ENCODE measurements at places on chromosomes 12 and 14.
A peak's percentile ranks its signal among the peaks of the same experiment; 100 is the strongest.

GRCh38 chr12:15225136-15225862, 4.1 kb upstream of the RERG start:
- DNase-seq: no peak

GRCh38 chr12:105420659-105421240, 90.3 kb downstream of the C12orf75 start:
- peak; percentile 65 for DNase-seq

GRCh38 chr14:30681752-30682355, 59.7 kb downstream of the SCFD1 start:
- peak; percentile 34 for DNase-seq

DNA sequence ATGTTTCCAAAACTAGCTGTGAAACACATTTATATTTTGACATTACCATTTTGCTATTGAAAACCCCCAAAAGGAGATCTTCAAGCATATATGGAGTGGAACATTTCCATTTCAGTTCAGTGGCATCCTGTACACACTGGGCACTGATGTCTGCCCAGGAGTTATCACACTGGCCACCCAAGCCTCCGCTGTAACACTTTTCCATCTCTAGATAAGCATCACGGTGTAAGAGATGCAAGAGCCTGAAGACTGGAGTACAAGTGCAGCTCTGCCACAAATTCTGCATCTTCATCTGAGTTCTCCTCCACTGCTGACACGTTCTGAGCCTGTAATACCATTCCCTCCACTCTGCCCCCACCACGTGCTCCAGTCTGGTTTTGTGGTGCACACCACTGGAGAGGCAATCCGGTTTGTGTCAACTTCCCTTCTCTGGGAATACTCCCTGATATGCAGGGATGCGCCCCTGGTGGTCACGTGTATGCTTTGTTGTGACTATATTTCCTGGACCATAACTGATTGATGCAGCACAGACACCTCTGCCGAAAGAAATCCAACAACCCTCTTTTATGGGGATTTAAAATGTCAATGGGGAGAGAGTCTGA, 12.7 kb downstream of the SPTLC2 start:
- peak; percentile 50 for DNase-seq

- no peak for DNase-seq
Observed at GRCh38 chr14:69353168-69353567, 44.9 kb downstream of the ERH start.

Measured in renal cortical epithelial cell (primary cell).